ENCODE measurements at places on chromosomes 3 and 15.

DNA sequence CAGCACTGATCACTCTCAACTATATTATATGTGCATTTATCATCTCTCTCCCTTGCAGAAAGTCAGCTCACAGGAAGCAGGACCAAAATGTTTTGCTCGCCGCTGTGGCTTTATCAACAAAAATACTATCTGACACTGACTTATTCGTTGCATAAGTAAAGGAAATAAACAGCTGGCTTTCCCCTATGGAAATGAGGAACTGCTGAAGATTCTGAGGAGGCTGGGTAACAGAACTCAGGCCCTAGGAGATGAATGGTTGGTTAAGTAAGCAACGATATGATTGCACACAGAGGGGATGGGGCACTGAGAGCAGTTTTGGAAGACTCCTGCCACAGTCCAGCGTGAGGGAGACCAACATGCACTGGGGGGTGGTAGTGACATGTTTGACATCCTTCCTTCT lies 181.1 kb downstream of the STT3B start:
- DNase-seq: no peak

GRCh38 chr15:45165536-45165935 lies 22.2 kb downstream of the SHF start:
- no peak for DNase-seq

- no peak for DNase-seq
Measured at GRCh38 chr15:54789376-54789775, 407.4 kb downstream of the RSL24D1 start.

DNA sequence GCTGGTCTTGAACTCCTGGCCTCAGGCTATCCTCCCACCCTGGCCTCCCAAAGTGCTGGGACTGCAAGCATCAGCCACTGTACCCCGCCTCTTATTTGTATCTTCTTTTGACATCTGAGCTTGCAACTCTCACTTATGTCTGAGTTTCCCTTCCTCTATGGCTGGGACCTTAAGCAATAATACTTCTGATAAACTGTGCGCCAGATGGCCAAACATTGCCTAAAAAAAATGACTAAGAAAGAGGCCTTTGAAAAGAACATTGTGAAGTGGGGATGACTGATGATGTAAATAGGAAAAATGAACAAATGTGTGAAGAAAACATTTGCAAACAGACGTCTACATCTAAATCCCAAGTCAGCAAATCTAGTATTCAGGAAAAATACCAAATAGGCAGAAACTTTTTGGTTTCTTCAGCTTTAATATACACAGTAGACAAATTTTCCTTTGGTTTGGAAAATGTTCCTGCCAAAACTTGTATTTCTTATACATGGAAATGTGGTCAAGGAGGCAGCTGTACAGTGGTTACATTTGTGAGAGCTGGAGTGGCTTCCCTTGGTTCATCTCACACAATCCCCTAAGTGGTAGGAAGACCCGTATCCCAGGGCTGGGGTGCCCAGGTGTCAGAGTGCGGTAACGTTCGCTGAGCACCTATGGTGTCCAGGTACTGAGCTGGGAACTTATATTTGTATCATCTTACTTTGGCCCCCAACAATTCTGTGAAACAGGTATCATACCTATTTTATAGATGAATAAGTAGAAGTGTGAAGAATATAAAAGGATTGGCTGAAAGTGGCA lies 11.6 kb upstream of the TFRC start:
- no peak for DNase-seq

GRCh38 chr3:47283193-47283537 lies 421 bp downstream of the KLHL18 start:
- DNase-seq: no peak

- DNase-seq: no peak
Measured at GRCh38 chr3:169964176-169964575, 2.4 kb upstream of the SEC62 start.

DNA sequence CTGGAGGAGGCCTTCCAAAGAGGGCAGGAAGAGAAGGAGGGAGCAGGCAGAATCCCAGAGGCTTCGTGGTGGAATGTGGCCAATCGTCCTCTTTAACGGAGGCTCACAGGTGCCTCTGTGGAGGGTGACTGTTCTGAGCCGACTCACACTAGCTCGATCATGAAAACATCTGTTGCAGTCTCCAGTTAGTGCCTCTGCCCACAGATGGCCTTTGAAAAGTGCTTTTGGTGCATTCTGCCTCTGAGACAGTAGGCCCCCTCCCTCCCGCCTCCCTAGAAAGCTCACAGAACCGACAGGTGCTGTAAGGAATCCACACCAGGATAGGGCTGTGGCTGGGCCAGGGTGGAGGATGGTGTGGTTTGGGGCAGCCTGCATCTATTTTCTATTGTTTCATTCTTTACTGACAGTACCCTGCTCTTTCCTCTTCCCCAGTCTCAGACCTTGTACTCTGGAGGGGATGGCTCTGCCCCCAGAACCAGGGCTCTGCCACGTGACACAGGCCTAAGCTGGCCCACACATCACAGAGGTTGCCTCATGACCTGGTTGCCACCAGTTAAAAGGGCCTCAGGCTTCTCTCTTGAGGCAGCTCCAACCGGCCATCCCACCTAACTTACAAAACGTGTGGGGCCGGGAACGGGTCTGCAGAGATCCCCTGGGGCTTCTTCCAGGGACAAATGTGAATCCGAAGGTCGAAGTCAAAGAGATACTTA lies 27.2 kb upstream of the PIGZ start:
- DNase-seq: no peak

- DNase-seq: no peak
Measured at GRCh38 chr3:18771931-18772330, 346.8 kb upstream of the SATB1 start.

Data from H54 (cell line).